ENCODE measurements at places on chromosomes 2 and 18. TPM values are rescaled to one million over a fixed set of nuclear protein-coding genes. Genes with fewer than 3 reads are reported as not detected.

Gene MARCHF4
- total RNA-seq: 0.08 TPM

Gene SULT1C2
- total RNA-seq: 1.9 TPM

GRCh38 chr2:162885281-162886070 is 46.9 kb upstream of the KCNH7 start:
- DNase-seq: no peak
- no peaks in the 10 kb centered on the region for H3K4me1 ChIP-seq
- H3K4me3 ChIP-seq: no peak overlapping the region
- H3K27me3 ChIP-seq: no peaks in the 10 kb centered on the region
- no peaks in the 10 kb centered on the region for H3K36me3 ChIP-seq
- no peak overlapping the region for H3K27ac ChIP-seq

GRCh38 chr18:62037012-62037742 is 144.4 kb upstream of the RNF152 start:
- no peak for DNase-seq
- peaks cover 5% of the 10 kb centered on the region for H3K36me3 ChIP-seq
- peaks cover 10% of the 10 kb centered on the region for H3K4me1 ChIP-seq
- H3K27me3 ChIP-seq: no peaks in the 10 kb centered on the region

Data from left ventricle myocardium inferior (tissue), 1 donor.